ENCODE measurements at places on chromosomes 3 and 15.

- DNase-seq: no peak
Measured at GRCh38 chr3:165617134-165617533, 220.1 kb downstream of the BCHE start.

GRCh38 chr15:69056365-69056764, 41.9 kb downstream of the NOX5 start:
- DNase-seq: no peak

DNA sequence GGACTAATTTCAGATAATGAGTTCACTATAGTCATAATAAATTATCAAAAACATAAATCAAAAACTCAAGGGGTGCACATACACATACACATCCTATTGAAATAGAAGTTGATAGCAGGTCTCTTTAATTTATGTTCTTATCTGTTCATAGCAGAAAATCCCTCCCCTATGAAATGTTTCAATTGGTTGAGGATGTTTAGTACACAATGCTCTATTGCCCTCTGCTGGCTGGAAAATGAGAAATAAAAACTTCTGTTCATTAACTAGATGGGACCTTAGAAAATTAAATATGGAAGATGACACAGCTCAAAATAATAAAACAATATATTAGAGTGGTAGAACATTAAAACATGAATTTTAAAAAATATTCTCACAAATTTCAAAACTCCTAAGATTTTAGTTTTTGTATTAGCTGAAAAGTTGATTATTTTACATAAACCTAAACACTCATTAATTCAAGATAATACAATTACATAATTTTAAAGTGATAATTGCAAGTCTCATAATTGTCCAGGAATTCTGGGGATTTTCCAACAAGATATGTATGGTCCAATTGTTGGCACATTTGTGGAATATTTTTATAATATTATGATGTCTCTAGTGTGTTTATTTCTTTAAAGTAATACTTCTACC, 735.0 kb downstream of the ROBO1 start:
- peak; percentile 61 for DNase-seq

DNA sequence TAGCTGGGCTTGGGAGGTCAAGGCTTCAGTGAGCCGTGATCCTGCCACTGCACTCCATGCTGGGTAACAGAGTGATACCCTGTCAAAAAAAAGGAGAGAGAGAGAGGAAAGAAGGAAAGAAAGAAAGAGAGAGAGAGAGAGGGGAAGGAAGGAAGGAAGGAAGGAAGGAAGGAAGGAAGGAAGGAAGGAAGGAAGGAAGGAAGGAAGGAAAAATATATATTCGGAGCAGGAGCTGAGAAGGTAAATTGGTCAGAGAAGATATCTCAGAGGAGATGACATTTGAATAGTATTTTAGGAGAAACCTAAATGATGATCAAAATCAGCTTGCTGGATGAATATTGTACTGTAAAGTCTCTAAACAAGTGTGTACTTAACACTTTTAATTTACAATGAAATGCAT, 633.1 kb downstream of the ZPLD1 start:
- DNase-seq: no peak

DNA sequence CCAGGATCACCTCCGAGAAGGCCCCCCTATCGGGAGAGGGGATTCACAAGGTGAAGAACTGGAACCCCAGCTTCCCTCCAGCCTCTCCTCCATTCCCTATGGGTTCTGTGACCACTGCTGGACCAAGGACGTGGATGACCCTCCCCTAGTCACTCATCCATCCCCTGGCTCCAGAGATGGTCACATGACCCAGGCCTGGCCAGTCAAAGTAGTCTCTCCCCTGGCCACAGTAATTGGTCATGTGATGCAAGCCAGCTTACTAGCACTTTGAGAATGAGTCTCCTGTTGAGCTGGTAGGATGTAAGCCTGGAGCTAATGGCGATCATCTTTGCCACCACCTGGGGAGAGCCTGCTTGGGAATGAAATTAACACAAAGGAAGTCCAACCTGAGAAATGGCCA, 3.9 kb downstream of the CAMK1 start:
- DNase-seq: no peak

DNA sequence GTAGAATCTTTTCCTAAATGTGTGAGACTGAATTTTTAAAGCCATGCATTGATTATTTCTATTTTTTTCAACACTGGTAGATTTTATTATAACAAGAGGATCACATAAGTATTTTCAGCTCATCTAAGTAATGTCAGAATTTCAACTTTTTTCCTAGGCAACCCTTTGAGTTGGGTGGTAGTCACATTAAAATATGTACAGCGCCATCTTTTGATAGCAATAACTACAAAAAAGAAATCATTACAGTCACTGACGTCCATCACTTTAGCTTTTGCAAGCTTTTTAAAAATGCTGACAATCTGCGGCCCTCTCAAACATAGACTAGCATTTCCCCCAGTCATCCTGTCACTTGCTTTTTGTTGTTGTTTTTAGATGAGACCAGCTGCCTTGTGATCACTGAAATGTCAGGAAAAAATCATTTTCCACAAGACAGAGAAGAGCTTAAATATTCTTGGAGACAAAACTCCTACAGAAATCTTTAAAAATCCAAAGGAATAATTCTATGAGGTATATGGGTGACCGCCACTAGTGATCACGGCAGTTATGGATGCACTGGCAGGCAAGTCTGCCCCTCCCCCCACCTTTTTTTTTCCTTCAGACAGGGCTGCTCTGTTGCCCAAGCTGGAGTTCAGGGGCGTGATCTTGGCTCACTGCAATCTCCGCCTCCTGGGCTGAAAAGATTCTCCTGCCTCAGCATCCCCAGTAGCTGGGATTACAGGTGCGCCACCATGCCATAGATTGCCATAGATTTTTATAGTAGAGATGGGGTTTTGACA, 384.0 kb upstream of the KCNMB2 start:
- no peak for DNase-seq

DNA sequence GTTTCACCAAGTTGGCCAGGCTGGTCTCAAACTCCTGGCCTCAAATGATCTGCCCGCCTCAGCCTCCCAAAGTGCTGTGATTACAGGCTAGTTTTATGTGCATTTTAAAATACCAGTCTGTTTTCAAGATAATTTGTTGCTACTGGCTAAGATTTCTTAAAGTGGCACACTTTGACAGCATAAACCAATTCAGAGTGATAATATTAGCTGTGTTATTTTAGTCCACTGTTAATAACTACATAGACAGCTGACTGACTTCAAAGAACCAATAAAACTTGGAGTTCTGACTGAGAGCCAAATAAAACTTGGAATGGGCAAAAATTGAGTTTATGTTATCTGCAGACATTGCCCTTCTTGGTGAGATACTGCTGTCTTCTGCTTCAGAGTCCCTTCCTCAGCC, 291.8 kb downstream of the UBE2E2 start:
- DNase-seq: no peak

DNA sequence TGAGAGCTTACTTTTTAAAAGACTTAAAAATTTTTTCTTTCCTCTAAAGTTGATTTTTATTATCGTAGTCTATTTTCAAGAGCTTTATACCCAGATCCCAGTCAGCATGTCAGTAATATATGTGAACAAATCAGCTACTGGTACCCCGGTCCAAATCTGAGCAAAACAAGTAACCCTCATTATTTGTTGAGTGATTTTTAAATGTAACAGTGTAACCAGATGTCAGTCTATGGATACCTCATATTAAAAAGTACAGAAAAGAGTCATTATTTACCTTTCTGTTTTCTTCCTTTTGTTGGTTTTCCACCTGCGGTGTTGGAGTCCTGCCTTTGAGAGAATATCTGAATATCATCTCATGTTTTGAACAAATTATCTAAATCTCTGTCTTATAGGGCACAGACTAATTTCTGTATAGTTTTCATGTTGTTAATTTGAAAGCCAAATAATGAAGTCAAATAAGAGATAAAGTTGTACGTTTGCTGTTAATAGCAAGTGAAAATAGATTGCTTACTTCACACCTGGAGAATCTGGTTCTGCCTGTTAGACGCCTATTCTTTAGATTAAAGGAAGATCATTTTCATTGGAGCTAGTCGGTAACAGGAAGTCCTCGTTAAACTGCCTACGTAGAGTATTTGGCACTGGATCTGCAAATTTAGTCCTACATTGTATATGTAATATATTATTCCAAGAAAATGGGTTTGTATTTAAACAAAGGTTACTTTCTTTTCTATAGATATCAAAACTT, at the start of gene STX19:
Gene STX19, minus strand, starts transcription at position 505 of the 745 bp plus-strand sequence. CDS start 13,328 bp downstream, outside the sequence.
- DNase-seq: no peak

DNA sequence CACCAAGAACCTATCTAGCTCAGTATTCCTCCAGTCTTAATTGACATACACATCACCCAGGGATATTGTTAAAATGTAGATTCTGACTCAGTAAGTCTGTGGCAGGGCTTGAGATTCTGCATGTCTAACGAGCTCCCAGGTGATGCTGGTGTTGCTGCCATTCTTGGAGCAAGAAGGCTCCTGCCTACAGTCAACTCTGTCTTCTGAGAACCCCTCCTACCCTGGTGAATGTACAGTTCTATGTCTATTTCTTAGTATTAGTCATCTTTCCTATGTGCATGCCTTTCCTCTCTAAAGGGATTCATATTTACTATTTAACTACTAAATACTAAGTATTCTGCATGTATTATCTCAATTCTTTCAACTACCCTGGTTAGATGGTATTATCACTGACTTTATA, 268.7 kb downstream of the EDEM1 start:
- DNase-seq: no peak

GRCh38 chr3:100106531-100107141, 7.7 kb downstream of the FILIP1L start:
- no peak for DNase-seq

DNA sequence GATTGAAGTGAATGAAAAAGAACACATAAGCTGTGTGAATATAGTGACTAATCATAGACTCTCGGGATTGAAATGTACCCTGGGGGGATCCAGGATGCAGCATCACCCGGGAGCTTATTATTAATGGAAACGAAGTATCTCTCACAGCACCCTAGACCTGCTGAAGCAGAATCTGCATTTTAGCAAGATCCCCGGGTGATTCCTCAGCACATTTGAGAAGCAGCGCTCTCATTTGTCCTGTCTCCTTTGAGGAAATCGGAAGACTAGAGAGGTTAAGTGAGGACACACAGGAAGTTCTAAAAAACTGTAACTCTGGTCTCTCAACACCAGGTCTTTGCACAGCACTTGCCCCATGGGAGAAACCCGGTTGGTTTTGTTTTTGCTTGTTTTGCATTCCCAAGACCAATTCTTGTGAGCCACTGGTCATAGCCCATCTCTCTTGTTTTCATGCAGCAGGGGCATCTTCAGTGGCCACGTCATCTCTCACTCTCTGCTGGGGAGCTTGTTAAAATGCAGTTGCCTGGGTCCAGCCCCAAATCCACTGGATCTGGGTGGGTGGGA, 30.2 kb downstream of the ZNF710 start:
- DNase-seq: peak; percentile 60

DNA sequence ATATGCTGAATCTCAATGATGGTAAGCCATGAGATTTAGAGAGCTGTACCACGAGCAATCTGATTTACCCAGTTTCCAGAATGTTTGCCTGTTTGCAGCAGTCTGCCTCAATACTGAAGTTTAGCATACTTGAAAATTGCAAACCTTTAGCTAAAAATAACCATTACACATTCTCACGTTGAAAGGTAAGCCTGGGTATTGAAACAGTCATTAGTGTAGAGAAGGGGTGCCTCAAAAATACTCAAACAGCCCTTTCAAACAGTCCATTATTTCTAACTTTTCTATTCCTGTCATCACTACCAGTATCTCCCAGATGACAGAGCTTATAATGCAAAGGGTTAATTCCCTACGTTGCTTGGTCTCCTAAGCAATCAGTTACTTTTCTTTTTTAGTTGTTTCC, 111.8 kb upstream of the MBNL1 start:
- no peak for DNase-seq

DNA sequence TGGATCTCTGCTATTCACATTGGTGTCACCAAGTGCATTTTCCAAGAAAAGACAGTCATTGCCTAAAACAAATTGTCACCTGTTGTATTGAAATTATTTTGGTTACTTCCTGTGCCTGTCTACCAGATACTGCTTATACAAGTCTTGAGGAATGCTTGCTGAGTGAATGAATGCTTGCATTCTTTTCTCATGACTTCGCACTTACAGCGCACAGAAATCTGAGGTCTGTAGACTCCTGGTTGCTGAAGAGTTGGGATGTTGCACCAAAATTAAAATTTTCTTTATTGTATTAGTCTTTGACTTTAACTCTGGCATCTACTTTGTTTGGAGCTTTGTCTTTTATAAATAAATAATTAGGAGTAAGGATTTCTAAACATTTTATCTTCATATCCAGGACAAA, 28.4 kb downstream of the SH3GL3 start:
- DNase-seq: peak; percentile 20

DNA sequence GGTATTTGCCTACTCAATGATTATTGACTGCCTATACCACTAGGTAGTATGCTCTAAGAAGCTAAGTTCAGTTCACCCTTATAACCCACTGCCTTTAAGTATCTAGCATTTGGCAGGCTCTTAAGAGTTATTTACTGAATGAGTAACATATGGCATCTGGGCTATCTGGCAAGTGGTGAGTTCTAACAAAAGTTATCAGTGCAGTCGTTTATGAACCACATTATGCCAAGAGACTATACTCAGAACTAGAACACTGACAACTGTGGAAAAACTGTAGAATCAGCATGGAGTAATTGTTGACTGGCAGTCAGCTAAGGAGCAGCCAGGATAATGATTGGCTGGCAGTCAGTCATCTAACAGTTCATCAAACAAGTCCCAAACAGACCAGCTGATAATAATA, 25.8 kb downstream of the RAF1 start:
- DNase-seq: peak; percentile 70

DNA sequence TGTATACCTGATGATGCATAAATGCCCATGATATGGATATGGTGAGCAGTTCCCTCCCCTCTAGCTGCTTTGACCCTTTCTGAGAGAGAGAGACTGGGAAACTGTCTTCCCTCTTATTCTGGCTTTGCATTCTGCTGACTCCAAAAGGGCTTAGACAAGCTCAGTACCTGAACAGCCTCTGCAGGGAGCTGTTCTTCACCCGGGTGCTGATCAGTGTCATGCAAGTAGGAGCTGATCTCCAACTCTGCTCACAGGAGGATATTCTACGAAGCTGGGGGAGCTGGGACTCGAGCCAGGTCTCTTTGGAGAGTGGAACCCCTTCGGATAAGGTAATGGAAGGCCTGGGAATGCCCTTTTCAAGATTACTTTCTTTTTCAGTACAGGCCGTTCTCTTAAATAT, 237.1 kb downstream of the RYR3 start:
- peak; percentile 40 for DNase-seq

- DNase-seq: no peak
Measured at GRCh38 chr3:70744536-70744935, 432.1 kb upstream of the MDFIC2 start.

DNA sequence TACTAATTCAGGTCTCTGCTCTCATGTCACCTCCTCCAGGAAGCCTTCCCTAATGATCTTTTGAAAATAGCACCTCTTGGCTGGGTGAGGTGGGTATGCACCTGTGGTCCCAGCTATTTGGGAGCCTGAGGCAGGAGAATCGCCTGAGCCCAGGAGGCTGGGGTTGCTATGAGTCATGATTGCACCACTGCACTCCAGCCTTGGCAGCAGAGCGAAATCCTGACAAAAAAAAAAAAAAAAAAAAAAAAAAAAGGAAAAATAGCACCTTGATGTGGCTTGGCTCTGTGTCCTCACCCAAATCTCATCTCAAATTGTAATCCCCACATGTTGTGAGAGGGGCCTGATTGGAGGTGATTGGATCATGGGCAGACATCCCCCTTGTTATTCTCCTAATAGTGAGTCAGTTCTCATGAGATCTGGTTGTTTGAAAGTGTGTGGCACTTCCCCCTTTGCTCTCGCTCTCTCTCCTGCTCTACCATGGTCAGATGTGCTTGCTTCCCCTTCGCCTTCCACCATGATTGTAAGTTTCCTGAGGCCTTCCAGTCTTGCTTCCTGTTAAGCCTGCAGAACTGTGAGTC, 11.2 kb upstream of the RNU6-1 start:
- no peak for DNase-seq

GRCh38 chr3:14274999-14275961, 96.7 kb downstream of the LSM3 start:
- DNase-seq: peak; percentile 34

GRCh38 chr3:59563966-59564365, 514.1 kb upstream of the CFAP20DC start:
- DNase-seq: peak; percentile 40

All from LHCN-M2 (cell line).